ENCODE measurements at places on chromosomes 6 and 20.

DNA sequence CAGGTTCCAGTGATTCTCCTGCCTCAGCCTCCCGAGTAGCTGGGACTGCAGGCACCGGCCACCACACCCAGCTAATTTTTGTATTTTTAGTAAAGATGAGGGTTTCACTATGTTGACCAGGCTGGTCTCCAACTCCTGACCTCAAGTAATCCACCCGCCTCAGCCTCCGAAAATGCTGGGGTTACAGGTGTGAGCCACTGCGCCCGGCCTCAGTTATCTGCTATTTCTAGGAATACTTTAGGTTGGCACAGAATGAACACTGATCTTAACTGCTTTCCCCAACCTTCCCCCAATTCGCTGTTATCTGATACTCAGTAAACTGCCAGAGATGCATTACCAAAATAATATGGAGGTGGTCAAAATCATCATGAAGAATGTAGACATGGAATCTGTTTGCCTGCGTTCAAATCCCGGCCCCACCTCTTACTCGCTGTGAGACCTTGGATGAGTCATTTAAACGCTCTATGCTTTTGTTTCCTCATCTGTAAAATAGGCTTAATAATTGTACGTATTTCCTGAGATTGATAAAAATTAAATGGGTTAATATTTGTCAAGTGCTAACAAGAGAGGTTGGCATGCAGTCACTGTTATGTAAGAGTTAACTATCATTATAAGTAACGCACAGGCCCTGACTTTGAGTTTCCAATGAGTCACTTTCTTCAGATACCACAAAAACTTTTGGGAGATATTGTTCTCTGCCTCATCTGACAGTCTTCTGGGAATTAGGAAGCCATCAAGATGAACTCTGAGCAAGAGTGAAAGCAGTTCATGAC, 44.5 kb upstream of the NCOA3 start:
- no peak for DNase-seq

DNA sequence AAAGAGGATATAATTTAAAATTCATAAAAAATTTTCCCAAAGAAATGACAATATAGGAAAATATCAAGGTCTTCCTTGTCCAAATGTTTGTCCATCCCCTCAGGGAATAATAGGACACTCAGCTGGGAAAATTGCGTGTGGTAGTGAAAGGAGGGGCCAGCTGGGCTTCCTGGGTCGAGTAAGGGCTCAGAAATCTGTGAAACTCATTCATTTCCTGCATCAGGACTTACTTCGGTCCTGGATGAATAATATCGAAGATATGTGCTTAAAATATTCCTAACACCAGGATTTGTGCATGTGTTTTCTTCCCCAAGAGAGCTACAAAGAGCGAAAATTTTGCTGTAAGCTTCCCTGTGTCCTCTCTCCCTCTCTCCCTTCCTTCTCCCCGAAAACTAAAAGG, 118.2 kb upstream of the GJE1 start:
- DNase-seq, result no peak

- DNase-seq, result no peak
These were observed 89.8 kb upstream of the PRSS16 start for GRCh38 chr6:27157459-27158315.

DNA sequence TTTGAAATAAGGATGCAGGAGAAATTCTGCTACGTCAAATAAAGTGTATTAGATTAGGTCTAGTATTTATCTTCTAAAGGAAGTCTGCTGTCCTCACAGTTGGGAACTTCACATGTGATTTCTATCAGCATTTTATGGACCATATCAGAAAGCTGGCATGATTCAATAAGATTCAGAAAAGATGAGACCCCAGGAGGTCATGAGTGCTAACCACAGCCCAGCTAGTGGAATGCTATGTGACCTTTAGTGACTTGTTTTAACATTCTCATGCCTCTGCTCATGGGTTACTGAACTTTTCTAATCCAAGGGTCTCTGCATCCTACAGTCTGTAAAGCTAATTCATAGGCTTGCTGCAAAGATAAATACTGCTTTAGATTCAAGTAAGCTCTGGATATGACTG, 150.1 kb downstream of the GMPR start:
- DNase-seq, result no peak

GRCh38 chr6:144305567-144305966, 20.4 kb downstream of the UTRN start:
- DNase-seq, result no peak

- DNase-seq, result no peak
These were observed 244.9 kb upstream of the SOX4 start for GRCh38 chr6:21348504-21349195.

GRCh38 chr20:18138639-18139583, 1.2 kb downstream of the KAT14 start:
- DNase-seq, result no peak

GRCh38 chr6:44084231-44085014, 42.8 kb downstream of the MRPL14 start:
- no peak for DNase-seq

- no peak for DNase-seq
These were observed 134.9 kb downstream of the KLHL32 start for GRCh38 chr6:97059473-97059872.

DNA sequence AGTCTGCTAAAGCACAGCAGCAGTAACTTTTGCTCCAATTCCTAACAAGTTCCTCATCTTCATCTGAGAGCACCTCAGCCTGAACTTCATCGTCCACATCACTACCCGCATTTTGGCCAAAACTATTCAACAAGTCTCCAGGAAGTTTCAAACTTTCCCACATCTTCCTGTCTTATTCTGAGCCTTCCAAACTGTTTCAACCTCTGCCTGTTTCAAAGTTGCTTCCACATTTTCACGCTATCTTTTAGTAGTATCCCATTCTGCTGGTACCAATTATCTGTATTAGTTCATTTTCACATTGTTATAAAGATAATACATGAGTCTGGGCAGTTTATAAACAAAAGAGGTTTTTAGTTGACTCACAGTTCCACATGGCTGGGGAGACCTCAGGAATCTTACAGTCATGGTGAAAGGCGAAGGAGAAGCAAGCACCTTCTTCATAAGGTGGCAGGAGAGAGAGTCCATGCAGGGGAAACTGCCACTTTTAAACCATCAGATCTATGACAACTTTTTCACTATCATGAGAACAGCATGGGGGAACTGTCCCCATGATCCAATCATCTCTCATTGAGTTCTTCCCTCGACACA, 99.4 kb upstream of the GRIK2 start:
- DNase-seq, result no peak

- DNase-seq, result no peak
These were observed 52.3 kb downstream of the PLEKHG1 start for GRCh38 chr6:150651808-150652470.

GRCh38 chr6:70236343-70236742, 66.5 kb downstream of the COL9A1 start:
- DNase-seq, result no peak

DNA sequence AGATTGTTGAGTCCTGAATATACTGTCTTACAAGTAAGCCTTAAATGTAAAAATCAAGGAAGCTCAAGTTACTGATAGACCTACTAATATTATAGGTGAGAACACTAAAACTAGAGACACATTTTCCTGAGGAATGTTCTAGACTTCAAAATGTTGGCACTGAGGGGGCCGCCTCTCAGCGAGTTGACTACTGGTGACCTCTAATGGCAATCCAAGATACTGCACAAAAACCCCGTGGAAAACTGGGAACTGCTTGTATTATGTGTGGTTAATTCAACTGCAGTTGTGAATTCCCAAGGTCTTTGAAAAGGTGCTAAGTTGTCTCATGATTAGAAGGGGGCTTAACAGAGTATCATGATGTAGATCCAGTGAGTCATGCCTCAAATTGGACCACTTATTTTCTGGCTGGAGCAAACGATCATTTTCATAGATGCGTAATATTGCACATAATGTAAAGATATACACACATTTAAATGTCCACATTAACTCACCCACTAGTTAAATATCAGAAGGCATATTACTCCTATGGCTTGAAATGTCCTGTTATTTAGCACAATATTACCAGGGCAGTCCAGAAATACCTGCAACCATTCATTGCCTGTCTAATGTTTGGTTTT, 336.2 kb downstream of the FOXA2 start:
- DNase-seq, result no peak

DNA sequence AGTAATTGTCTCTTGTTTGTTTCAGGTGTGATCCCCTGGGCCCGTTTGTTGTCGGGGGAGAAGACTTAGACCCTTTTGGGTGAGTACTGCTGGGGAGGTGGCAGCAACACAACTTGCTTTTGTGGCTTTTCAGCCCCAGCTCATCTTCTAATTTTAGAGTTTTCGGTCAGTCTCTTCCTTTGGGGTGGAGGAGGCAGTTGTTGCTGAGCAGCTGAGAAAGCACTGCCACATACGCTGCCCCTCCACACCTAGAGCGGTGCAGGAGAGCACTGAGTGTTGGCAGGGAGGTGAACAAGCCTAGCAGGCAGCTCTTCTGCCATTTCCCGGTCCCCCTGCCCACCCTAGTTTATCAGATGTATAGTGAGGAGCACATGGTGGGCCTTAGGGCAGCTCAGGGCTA, 21.7 kb downstream of the TMEM74B start:
- no peak for DNase-seq

DNA sequence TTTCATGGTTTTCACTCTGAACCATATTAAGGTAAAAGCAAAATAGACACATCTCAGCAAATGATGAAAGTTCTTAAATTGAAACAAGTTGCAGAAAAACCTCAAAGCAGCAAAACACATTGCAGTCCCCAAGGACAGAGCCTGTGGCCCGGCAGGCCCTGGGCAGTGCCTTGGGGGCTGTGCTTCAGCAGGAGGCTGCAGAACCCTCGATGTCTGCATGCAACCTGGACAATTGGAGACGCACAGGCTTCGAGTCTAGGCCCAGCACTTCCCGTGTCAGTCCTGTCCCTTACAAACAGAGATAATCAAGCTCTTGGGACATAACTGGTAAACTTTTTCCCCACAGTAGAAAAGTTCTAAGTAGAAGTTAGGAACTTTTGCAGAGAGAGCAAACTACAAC, 9.2 kb downstream of the PYGB start:
- DNase-seq, result no peak

- DNase-seq, result no peak
These were observed 957 bp downstream of the PROKR2 start for GRCh38 chr20:5315807-5316187.

DNA sequence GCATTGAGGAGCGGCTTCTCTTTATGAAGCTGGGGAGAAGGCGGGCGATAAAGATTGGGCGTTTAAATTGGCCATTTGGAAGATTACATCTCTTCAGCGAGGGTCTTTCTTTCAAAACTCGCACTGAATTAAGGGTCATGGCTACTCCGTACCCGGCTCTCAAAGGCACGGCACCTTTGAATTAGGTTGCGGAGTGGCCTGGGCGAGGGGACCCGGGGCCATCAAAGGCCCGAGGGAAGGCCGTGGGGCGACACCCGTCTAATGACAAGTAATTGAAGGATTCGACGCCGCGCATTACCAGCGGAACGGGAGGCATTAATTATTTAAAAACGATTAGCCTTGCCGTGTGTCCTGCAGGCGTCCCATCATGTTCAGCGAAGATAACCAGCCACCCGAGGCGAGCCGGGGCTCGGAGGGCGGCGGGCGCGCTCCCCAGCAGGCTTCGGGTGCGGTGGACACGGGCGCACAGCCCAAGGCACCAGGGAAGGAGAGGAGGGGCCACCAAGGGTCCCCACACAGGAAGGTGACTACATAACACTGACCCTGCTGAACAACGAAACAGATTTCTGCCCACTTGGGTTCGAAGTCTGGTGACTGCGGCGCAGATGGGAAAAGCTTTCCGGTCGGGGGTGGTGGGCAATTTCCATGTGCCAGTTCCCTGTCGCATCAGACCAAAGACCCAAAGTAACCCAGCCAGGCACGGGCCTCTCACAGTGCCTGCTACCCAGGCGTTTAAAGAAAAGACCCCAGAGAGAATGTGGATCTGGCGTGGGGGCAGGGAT, 7.4 kb downstream of the FOXA2 start:
- DNase-seq, result no peak

DNA sequence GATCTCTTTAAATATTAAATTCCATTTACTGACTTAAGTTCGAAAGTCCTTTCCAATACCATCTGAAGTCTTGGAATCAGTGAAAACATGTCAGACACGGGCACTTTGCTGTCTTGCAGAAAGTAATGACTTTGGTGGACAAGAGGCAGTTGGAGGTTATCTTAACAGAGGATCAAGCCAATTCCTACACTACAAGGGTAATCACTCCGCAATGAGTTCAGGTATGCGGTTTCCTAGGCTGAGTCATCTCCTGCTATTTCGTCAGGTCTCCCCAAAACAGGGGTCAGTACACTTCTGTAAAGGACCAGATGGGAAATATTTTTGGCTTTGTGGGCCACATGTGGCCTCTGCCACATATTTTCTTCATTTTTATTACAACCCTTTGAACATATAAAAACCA, 656.6 kb downstream of the KIF16B start:
- DNase-seq, result no peak

DNA sequence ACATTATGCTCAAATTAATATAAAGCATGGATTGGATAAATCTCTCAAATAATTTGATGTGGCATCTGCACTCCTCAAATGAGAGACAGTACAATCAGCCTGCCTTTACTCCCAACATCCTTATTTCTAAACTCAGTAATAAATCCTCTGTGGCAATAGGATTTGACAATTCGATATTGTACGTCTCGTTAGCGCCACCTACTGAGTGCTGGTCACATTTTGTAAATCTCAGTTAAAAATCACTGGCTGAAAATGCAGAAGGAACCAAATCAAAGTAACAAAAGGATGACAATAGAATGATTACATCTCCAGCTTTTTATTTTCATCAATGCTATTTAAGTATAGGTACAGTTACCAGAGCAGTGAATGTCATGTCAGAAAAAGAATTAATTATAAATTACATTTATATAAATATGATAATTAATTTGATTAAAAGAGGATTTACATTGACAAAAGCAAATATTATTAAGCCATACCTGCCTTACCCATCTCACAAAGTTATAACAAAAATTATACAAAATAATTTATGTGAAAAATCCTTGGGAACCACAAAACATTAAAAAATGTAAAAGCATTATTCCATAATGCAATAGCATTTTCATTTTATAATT, 20.2 kb upstream of the GJE1 start:
- DNase-seq, result no peak

- no peak for DNase-seq
These were observed 581.8 kb downstream of the CD109 start for GRCh38 chr6:74277777-74278186.

DNA sequence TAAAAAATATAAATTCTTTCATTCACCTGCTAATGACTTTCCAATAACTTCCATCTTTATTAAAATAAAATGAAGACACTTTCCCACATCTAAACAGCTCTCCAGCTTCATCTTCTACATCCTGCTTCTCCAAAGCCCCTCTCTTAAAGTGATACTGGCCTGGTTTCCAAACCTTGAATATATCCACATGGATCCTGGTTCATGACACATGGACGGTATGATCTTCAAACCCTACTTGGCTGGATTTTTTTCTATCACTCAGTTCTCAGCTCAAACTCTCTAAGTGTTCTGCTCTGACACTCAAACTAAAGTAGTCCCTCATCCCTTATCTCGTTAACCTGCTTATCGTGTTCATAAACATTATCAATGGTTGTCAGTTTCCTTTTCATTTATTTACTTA, 128.2 kb downstream of the PAK5 start:
- DNase-seq, result no peak

DNA sequence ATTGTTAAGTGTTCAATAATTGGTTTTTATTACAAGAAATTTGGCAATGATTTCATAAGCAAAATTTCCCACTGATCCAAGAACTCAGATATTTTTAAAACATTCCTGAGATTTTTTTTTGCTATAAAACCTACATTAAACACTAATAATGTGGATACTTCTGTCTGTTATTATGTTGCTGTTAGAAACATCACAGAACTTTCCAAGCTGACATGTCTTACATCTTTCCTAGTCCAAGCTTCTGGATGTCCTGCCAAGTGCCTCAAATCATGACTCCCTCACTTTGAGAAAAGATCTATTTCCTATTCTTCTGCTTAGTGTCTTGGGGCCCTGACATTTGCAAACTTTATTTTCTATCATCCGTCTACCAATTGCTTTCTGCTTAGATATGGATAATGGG, 110.8 kb downstream of the RFPL4B start:
- no peak for DNase-seq
